ENCODE measurements at places on chromosomes 6 and 20. TPM values are rescaled to one million over a fixed set of nuclear protein-coding genes. Genes with fewer than 3 reads are reported as not detected.

DNA sequence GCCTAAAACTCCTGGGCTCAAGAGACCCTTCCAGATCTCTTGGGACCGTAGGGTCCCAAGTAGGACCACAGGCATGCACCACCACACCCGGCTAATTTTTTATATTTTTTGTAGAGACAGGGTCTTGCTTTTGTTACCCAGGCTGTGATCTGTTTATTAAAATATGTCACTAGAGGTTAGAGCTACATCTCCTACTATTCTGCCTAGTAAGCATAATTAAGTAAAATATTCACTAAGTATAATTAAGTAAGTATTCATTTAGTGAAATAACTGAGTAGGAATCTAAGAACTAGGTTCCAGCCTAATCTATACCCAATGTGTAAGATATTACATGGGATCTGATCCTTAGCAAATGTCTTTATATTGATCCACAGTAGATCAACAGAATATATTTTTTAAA, 40.2 kb upstream of the GCM1 start:
- DNase-seq = no peak

DNA sequence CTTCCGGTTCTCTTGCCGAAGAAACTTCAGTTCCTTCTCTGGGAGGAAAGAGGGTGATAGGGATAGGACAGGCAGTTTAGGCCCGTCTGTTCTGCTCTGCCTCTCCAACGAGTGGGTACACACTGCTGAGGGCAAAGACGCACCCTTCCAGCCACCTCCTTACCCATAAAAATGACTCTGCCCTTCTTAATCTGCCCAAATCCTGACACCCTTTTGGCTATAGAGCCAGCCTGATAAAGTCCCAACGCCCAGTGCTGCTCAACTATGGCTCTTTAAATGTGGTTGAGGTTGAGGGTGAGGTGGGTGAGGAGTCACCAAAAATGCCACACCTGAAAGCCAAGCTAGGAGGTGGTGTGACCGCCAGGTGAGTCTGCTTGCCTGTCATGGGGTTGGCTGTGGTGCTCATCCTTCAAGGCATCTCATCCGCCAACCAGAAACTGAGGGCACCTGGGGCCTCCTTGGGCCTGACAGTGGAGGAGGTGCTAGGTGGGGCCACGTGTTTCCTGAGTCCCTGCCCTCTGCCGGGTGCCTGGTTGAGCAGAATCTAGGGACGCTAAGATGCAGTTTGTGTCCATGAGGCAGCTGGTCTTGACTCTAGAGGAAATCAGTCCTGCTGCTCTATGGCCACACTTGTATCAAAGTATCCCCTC, 16.3 kb downstream of the CCDC167 start:
- DNase-seq = peak; percentile 33

GRCh38 chr6:144582939-144583613, 297.9 kb downstream of the UTRN start:
- no peak for DNase-seq

Gene PNISR
- 42.5 TPM for total RNA-seq

Data from PC-3 (cell line).